ENCODE measurements at places on chromosomes 16 and 17.
A peak's percentile ranks its signal among the peaks of the same experiment; 100 is the strongest.

DNA sequence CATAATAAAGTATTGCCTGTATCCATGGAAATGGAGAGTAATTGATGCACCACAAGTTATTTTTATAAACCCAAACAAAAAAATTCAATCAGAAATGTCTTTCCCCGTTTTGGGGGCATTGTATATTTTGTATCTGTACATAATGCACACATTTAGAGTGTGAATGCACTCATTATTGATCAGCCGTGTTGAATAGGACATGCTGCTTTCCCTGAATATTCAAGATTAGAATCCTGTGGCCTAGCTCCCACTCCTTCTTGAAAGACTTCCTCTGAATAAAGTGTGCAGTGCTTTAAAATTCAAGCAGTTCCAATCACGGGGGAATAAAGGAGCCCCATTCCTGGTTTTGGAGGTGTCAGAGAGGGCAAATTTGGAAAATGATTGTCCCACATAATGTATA lies 103.8 kb upstream of the TOX3 start:
- DNase-seq, result no peak

DNA sequence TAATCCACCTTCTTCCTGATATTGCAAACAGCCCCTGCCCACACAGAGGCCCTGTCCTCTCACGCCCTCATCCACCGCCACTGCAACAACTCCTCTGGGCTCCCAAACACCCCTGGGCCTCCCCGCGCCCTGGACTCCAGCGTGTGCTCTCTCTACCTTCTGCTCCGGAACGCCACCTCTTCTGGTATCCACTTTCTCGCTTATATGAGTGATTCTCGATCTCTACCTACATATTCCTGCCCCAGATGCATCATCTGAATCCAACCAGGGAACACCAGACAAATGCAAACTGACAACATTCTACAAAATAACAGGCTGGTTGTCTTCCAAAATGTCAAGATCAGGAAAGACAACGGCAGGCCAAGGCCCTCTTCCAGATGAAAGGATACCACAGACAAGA lies 19.0 kb downstream of the CAMKK1 start:
- no peak for DNase-seq

DNA sequence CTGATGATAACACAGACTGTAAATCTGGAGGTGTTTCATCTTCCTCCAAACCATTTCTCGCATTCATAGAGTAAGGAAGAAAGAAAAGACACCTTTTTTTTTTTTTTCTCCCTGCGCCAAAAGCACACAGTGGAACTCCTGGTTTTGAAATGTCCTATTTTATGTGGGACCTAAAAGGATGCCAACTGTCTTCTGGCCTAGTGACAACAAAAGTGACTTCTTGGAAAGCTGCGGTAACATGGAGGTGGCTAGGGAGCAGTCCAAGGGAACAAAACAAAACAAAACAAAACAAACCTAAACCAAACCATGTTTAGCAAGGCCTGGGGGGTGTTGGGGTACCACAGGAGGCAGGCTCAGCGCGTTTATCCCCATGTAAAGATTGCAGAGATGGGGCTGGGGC lies 174.8 kb downstream of the XYLT1 start:
- DNase-seq, result no peak

- DNase-seq, result no peak
These were observed 366.0 kb downstream of the CDH13 start for GRCh38 chr16:82992786-82993185.

- DNase-seq, result no peak
These were observed 1.1 kb upstream of the TPPP3 start for GRCh38 chr16:67394155-67395104.

- peak; percentile 19 for DNase-seq
These were observed 63.6 kb downstream of the OTOA start for GRCh38 chr16:21727344-21727743.

DNA sequence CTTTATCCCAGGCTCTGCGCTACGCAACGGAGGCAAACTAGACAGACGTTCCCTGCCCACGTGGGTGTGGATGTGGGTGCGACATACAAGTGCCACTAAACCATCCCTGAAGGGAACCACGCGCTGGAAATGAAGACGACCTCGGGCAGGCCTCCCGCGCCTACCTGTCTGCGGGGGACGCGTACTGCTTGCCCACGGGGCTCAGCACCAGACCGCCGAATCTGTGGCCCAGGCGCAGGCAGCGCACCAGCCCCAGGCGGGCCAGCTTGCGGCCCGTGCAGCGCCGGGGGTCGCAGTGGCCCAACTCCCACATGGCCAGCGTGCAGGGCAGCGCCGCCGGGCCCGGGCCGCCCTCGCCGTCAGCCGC lies 480 bp downstream of the TSR3 start:
- DNase-seq, result peak; percentile 32

DNA sequence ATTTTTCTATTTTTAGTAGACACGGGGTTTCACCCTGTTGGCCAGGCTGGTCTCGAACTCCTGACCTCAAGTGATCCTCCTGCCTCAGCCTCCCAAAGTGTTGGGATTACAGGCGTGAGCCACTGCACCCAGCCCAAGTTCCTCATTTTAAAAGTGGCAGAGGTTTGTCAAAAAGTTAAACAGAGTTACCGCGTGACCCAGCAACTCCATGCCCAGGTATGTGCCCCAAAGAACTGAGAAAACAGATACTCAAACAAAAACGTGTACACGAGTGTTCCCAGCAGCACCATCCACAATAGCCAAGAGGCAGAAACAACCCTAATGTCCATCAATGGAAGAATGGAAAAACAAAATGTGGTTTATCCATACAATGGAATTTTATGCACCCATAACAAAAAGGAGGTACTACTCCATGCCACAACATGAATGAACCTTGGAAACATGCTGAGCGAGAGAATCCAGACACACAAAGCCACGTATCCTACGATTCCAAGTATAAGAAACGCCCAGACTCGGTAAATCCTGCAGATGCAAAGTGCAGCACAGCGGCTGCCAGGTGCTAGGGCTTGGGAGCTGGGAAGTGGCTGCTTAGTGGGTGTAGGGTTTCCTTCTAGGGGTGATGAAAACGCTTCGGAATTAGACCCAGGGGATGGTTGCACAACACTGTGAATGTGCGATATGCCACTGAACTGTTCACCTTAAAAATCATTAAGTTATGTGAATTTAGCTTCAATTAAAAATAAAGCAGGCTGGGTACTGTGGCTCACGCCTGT lies 24.8 kb downstream of the ADCY9 start:
- no peak for DNase-seq

- no peak for DNase-seq
These were observed 769.6 kb downstream of the CDH11 start for GRCh38 chr16:64352246-64352645.

DNA sequence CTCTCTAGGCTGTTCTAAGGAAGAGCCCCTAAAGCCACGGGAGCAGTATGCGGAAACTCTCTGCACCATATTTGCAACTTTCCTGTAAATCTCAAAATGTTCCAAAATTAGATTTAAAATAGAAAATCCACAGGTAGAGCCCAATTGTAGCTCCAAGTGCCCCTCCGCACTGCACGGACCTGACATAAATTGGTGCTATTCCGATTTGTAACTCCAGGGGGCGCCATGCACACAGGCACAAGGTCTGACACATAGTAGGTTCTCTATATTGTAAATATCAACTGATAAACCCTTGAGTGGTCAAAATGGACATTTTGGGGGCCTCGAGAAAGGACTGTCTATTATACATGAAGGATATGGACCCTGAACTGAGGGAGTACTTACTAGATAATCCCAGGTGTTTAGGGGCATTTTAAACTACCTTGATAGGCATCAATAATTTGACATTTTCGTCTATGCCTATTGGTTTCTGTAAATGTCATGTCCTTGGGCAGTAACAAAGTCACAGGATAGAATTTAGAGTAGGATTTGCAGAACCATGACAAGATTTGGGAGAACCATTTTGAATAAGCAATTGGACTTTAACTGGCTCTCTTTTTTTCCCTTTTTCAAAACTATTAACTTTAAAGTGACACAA lies 36.6 kb upstream of the TMEM132E start:
- DNase-seq, result peak; percentile 68

DNA sequence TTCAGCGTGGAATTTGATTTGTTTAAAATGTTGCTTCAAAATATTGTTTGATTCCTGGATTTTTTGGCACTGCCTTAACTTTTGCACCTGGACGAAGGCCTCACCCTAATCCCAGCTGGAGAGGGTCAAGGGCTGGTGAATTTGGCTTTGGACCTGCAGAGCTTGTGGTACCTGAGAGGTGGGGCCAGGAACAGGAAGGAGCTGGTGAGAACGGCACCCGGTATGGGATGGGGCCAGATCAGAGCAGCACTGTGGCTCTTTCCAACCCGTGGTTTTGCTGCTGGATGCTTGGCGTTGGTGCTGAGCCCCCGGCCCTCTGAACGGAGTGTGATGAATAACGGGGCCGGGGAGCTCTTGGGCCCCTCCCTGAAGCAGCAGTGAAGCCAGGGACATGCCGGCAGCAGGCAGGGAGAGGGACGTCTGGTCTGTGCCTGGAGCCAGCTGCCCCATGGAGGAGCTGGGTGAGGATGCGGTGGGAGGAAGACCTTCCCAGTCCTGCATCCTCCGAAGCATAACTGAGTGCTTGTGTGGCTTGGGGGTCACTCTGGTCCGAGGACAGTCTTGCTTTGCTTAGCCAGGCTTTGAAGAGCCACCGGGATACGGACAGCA lies 275.4 kb downstream of the SEC14L1 start:
- DNase-seq, result no peak

DNA sequence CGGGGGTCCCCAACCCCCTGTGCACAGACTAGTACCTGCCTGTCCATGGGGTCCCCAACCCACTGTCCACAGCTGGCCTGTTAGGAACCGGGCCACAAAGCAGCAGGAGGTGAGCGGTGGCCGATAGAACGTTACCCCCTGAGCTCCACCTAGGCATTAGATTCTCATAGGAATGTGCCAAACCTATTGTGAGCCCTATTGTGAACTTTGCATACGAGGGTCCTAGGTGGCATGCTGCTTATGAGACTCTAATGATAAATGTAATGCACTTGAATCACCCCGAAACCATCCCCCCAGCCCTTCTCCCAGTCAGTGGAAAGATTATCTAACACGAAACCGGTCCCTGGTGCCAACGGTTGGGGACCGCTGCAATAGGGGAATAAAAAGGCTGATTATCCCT lies 1.5 kb downstream of the REXO5 start:
- DNase-seq, result no peak

DNA sequence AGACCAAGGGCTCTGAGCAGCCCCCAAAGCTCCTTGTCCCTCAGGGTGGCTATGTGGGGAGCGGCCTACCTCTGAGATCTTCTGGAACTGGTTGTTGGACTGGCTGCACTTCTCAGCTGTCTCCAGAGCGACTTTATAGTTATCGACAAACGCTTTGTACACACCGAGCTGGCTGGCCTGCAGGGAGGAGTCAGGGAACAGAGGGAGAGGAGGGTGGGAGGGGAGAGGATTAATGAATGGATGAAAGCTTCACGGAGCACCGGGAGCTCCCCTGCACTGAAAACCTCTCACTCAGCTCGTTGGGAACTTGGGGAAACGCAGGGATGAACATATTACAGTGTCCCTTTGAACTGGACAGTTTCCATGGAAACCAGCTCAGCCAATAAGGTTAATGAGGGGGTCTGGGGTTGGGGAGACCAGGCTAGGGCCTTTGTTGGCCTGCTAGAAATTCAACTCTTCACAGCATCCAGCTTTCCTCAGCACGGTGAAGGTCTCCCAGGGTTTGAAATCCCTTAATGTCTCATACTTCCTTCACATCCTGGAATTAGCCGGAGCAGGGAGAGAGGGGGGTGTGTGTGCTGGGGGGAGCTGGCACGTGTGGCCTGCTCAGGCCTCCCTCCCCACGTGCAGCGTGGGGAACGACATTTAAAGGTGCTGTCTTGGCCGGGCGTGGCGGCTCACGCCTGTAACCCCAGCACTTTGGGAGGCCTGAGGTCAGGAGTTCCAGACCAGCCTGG lies 86.7 kb downstream of the TIMM22 start:
- DNase-seq, result no peak

- DNase-seq, result peak; percentile 56
These were observed 75.3 kb upstream of the TBC1D3K start for GRCh38 chr17:37848690-37849616.

- no peak for DNase-seq
These were observed 223.3 kb downstream of the IRX3 start for GRCh38 chr16:54063279-54063773.

DNA sequence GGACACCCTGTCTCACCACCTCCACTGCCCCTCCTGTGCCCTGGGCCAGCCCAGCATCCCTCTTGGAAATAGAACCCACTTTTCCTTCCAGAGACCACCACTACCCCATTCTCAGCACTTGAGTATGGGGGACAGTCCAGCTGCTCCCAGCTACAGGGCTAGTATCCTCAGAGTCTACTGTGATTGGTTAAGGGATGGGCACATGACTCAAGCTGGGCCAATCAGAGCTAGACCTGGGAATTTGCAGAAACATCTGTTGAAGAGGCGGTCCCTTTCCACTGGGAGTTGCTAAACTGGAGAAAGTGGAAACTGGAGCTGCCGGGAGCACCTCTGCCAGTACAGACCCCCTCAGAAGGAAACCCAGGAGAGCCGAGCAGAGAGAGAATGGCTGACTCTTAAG lies 156.6 kb downstream of the GSG1L start:
- no peak for DNase-seq

- DNase-seq, result no peak
These were observed 82.4 kb upstream of the CLEC3A start for GRCh38 chr16:77939968-77940367.

- DNase-seq, result no peak
These were observed at the start of gene TERB1 for GRCh38 chr16:66801320-66802105. Gene TERB1 (minus strand): TSS chr16:66801584. CDS start chr16:66796798, 4,786 bp downstream.

GRCh38 chr16:56047307-56048234 lies 143.7 kb upstream of the GNAO1 start:
- DNase-seq, result no peak

- DNase-seq, result peak; percentile 2
These were observed 200.1 kb upstream of the GSE1 start for GRCh38 chr16:85412911-85413520.

GRCh38 chr16:75260851-75261589 lies 9.6 kb upstream of the BCAR1 start:
- no peak for DNase-seq

GRCh38 chr17:2020721-2021120 lies 4.4 kb downstream of the RTN4RL1 start:
- DNase-seq, result no peak

DNA sequence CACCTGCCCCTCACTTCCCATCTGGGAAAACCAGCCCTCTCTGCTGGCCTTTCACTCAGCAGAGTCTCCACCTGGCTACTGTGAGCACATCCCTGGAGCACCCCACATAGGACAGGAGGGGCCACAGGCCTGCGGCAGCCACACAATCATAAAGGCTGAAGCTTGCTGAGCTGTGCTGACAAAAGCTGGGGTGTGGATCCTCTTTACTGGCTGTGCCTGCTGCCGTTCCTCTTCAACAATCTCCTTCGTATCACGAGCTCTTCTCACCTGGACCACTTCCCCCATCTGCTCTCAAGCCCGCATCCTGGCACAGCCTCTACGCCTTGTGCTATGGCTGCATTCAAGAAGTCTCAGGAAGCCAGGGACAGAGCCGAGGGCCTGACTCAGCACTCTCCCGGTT lies 86.1 kb downstream of the ZNF778 start:
- DNase-seq, result no peak

DNA sequence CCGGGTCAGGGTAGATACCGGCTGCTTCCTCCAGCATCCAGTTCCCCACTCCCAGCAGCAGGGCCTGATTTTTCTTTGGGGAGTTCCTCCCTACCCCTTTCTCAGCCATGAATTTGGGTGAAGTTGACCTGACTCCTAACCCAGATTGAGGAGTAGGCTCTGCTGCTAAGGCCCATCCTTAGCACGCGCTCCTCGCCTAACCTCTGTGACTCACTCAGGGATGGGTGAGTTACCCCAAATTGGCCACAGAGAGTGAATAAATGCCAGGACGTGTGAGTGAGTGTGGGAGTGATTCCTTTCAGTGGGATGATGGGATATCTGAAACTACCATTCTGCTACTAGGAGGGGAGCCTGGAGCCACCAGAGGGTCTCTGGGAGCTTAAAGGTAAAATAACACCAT lies 28.9 kb upstream of the ABCC12 start:
- DNase-seq, result no peak

- no peak for DNase-seq
These were observed 54.0 kb downstream of the ABR start for GRCh38 chr17:1125788-1126145.
